Right hindlimb (tissue), 1 donor: ENCODE measurements at places on chromosomes 3 and 15.

DNA sequence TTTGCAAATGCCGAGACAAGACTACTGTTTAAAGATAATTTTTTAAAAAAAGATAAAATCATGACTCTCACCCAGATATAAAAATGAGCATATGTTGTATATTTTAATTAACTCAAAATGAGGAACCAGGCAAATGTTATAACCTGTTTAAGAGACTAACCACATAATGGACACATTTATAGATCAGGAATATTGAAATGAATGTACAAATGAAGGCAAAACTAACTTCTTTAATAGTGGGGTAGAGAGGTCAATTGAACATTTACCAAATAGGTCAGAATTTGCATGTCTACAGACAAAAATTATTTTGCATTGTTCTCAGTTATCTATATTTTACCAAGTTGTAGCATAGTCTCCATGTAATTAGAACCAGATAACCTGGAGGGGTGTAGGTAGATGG is 134.3 kb upstream of the PFN2 start:
- DNase-seq = no peak

- no peak for DNase-seq
These were observed 6.5 kb upstream of the SYNM start for GRCh38 chr15:99098426-99098825.

- DNase-seq = no peak
These were observed 5.0 kb downstream of the C2CD4A start for GRCh38 chr15:62071711-62072308.

DNA sequence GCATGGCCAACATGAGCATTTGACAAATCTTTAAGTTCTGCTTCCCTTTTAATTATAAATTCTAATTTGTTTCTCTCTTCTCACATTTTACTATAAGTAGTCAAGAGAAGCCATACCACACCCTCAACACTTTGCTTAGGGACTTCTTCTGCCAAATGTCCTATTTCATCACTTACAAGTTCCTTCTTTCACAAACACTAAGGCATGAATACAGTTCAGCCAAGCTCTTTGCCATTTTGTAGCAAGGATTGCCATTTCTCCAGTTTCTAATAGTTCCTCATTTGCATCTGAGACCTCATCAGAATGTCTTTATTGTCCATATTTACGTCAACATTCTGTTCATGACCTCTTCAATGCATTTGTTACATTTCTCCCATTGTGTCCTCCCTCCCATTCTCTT is 29.4 kb downstream of the SLC22A14 start:
- no peak for DNase-seq

DNA sequence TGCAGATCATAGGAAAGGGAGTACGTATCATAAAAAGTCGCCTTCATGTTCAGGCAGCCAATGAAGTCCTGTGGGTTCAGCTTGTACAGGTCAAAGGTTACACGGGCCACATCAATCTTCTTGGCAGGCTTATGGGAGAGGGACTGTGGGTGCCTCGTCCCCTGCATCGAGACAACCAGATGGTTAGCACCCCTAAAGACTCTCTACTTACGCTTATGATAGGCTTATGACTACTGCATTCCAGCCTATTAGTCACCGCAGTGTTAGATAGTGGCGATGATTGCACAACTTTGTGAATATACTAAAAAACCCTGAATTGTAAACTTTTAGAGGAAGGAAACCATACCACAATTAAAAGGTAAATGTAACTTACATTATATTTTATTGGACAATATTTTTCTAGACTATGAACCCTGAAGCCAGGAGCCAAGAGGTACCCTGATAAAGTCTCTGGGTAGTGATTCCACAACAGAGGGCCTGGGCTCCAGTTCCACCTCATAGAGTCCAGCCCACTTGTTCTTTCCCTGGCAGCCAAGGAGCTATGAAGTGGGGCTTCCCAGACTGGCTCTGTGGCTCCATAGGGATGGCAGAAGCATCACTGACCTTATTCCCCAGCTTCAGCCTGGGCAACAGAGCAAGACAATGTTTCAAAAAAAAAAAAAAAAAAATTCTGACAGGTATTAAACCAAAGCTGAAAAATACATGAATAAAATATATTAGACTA is 2.5 kb upstream of the FANCD2 start:
- no peak for DNase-seq

DNA sequence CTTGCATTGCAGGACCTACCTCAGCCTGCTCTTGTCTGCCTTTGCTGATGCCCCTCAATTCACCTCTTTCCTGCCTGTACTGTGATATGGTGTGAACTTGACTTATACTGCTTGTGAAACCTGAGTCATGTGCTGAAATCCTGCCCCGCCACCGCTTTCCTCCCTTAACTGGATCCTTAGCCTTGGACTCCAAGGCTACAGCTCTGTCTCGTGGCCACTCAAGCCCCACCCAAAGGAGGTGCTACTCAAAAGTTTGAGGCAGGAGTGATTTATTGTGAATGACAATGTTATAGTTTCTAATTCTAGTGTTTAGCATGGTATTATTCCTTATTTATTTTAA is 56.1 kb downstream of the MYZAP start:
- DNase-seq = no peak
